Activated CD4-positive, alpha-beta T cell treated with anti-CD3 and anti-CD28 coated beads, Interleukin-2, amount 10 ng/mL, durations not matched to agents 7 days and 5 days (primary cell): ENCODE measurements at places on chromosomes 4 and X. TPM values are rescaled to one million over a fixed set of nuclear protein-coding genes. Genes with fewer than 3 reads are reported as not detected.
A peak's percentile ranks its signal among the peaks of the same experiment; 100 is the strongest.

GRCh38 chrX:151695583-151696340 lies 504 bp downstream of the PRRG3 start:
- H3K4me1 ChIP-seq: no peaks in the 10 kb centered on the region
- H3K36me3 ChIP-seq: no peaks in the 10 kb centered on the region
- no peak overlapping the region for H3K4me3 ChIP-seq
- peaks cover 18% of the 10 kb centered on the region for H3K27me3 ChIP-seq
- DNase-seq: no peak

GRCh38 chr4:150818661-150819060 lies 196.4 kb downstream of the LRBA start:
- no peak for DNase-seq
- peaks cover 13% of the 10 kb centered on the region for H3K4me1 ChIP-seq
- peaks cover 24% of the 10 kb centered on the region for H3K36me3 ChIP-seq
- no peak overlapping the region for H3K4me3 ChIP-seq
- no peak overlapping the region for H3K27ac ChIP-seq

DNA sequence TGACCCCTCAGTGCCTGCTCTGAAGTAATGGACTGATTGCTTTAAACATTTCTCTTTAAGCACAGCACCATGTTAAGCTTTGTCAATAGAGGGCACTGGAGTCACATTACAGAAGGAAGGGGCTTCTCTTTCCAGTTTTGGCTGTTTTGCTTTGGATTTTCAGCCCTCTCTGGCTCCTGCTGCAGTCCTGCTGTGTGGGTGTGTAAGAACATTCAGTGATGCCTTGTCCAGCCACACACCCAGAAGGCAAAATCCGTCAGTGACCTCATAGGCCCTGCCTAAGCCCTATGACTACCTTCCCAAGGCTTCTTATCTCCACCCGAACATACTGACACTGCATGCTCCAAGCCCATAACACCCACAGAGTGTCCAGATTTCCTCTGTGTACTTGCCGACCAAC lies 215.3 kb upstream of the CTSO start:
- no peak overlapping the region for H3K27ac ChIP-seq

The ARHGEF38 gene
- not detected for total RNA-seq

GRCh38 chr4:165556383-165556782 lies 177.6 kb downstream of the CPE start:
- no peak for DNase-seq
- H3K4me1 ChIP-seq: no peaks in the 10 kb centered on the region
- H3K27me3 ChIP-seq: peaks cover 3% of the 10 kb centered on the region
- no peaks in the 10 kb centered on the region for H3K36me3 ChIP-seq

GRCh38 chrX:153900831-153901752 lies 3.4 kb upstream of the AVPR2 start:
- H3K27ac ChIP-seq: peak overlapping the region; percentile 79
- DNase-seq: peak; percentile 65
- H3K36me3 ChIP-seq: no peaks in the 10 kb centered on the region
- H3K4me3 ChIP-seq: peak overlapping the region; percentile 44
- peaks cover 31% of the 10 kb centered on the region for H3K4me1 ChIP-seq
- H3K27me3 ChIP-seq: peaks cover 8% of the 10 kb centered on the region

- H3K4me1 ChIP-seq: peaks cover 6% of the 10 kb centered on the region
- H3K36me3 ChIP-seq: peaks cover 2% of the 10 kb centered on the region
Measured at GRCh38 chrX:137565921-137566745, at the start of gene ZIC3. Gene ZIC3 (plus strand): TSS chrX:137566127. CDS start chrX:137566692, 565 bp downstream.

- no peaks in the 10 kb centered on the region for H3K27me3 ChIP-seq
- no peak overlapping the region for H3K4me3 ChIP-seq
- peaks cover 19% of the 10 kb centered on the region for H3K36me3 ChIP-seq
- no peak for DNase-seq
- no peak overlapping the region for H3K27ac ChIP-seq
Measured at GRCh38 chr4:112379306-112379705, 82.1 kb downstream of the ALPK1 start.

The GRK4 gene
- total RNA-seq: 2.5 TPM

The XAGE2 gene
- not detected for total RNA-seq

The CYBB gene
- total RNA-seq: not detected

The ZNF185 gene
- 1.6 TPM for total RNA-seq

DNA sequence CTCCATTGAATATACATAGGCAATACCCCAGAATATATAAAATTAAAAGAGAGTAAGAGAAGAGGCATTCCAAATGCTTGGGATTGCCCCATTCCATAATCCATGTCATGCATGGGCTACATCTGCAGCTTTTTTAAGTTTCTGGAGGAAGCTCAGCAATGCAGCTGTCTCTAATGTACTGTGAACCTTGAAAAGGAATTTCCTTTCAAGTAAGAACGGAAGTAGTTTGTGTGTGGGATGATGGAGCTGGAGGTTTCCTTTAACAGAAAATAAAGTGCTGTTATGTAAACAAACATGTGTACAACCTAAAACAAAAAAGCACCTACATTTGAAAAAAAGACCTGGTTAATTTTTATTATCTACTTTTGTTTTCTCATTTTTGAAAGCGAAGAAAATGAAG lies 303.5 kb downstream of the BMPR1B start:
- H3K4me3 ChIP-seq: no peak overlapping the region
- no peaks in the 10 kb centered on the region for H3K36me3 ChIP-seq
- H3K27me3 ChIP-seq: no peaks in the 10 kb centered on the region
- H3K4me1 ChIP-seq: no peaks in the 10 kb centered on the region

The TEC gene
- 1.0 TPM for total RNA-seq

DNA sequence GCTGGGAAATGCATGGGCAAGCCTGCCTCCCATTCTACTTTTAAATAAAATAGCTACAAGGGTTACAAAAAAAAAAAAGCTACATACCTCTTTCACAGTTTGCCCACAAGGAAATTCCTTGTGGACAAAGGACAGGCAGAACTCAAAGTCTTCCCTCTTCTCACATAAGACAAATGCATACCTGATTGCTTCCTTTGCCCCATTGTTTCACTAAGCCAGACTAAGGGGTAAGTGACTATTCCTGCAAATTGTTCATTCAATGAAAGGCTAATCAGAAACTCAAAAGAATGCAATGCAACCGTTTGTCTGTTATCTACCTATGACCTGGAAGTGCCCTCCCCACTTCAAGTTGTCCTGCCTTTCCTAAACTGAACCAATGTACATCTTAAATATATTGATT lies 780.6 kb downstream of the FAM133A start:
- no peak for DNase-seq
- H3K27ac ChIP-seq: no peak overlapping the region
- H3K4me3 ChIP-seq: no peak overlapping the region

GRCh38 chr4:18442957-18443356 lies 421.4 kb upstream of the LCORL start:
- no peak for DNase-seq
- H3K36me3 ChIP-seq: no peaks in the 10 kb centered on the region
- no peak overlapping the region for H3K27ac ChIP-seq
- H3K4me3 ChIP-seq: no peak overlapping the region
- H3K27me3 ChIP-seq: no peaks in the 10 kb centered on the region

DNA sequence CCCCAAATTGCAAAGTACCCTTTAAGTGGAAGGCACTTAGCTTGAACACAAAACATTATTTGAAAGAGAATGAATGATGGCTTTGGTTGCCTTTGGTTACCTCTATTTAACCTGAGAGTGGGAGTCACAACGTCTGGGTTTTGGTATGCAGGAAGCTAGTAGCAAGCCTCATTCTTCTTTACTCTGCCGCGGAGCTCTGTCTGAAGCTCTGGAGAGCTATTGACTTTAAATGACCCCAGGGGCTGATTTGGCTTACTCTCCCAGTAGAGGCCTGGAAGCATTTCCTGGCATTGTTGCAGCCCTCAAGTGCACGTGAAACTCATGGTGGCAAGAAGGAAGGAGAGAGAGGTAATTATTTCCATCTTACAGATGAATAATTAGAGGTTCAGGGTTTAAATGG lies 81.8 kb upstream of the MAGEA4 start:
- H3K4me3 ChIP-seq: no peak overlapping the region
- no peaks in the 10 kb centered on the region for H3K4me1 ChIP-seq
- H3K27ac ChIP-seq: no peak overlapping the region
- DNase-seq: no peak

GRCh38 chr4:163587867-163588266 lies 93.4 kb downstream of the TMA16 start:
- H3K27ac ChIP-seq: no peak overlapping the region
- no peaks in the 10 kb centered on the region for H3K4me1 ChIP-seq
- DNase-seq: no peak

- no peak overlapping the region for H3K27ac ChIP-seq
- H3K36me3 ChIP-seq: no peaks in the 10 kb centered on the region
- no peak overlapping the region for H3K4me3 ChIP-seq
- no peak for DNase-seq
Measured at GRCh38 chr4:61294936-61295335, 94.8 kb downstream of the ADGRL3 start.

GRCh38 chr4:1084796-1085403 lies 28.5 kb downstream of the RNF212 start:
- no peaks in the 10 kb centered on the region for H3K27me3 ChIP-seq
- peaks cover 3% of the 10 kb centered on the region for H3K36me3 ChIP-seq

GRCh38 chr4:9933956-9934355 lies 87.3 kb downstream of the SLC2A9 start:
- no peaks in the 10 kb centered on the region for H3K36me3 ChIP-seq
- H3K27ac ChIP-seq: no peak overlapping the region
- no peak overlapping the region for H3K4me3 ChIP-seq
- H3K27me3 ChIP-seq: peaks cover 2% of the 10 kb centered on the region
- H3K4me1 ChIP-seq: no peaks in the 10 kb centered on the region

The ART3 gene
- not detected for total RNA-seq

The RRAGB gene
- total RNA-seq: 7.3 TPM

DNA sequence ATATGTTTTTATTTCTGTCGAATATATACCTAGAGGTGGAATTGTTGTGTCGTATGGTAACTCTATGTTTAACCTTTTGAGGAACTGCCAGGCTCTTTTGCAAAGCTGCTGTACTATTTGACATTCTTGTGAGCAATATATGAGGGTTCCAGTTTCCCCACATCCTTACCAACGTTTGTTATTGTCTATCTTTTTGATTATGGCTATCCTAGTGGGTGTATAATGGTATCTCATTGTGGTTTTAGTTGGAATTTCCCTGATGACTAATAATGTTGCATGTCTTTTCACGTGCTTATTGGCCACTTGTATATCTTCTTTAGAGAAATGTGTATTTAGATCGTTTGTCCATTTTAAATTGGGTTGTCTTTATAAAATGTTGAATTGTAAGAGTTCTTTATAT lies 24.5 kb downstream of the REPS2 start:
- no peak overlapping the region for H3K4me3 ChIP-seq
- peaks cover 8% of the 10 kb centered on the region for H3K27me3 ChIP-seq
- peaks cover 2% of the 10 kb centered on the region for H3K4me1 ChIP-seq
- DNase-seq: no peak
- no peak overlapping the region for H3K27ac ChIP-seq

The OPRPN gene
- not detected for total RNA-seq

The SPANXA1 gene
- total RNA-seq: not detected

DNA sequence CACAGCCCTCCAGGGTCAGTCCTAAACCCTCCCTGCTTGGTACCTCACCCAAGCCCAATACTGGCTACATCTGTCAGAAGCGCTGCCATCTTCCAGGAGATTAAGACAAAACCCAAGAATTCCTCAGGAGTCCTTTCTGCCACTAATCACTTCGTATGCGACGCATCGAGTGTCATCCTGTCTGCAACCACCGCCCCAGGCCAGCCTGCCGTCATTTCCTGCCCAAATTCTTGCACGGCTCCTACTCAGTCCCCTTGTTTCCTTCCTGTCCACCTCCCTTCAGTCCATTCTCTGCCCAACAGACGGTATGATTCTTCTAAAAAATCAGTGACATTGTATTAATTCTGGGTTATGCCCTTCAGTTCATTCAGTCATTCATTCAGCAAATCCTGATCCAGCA lies 113.6 kb downstream of the NFKB1 start:
- peak overlapping the region; percentile 62 for H3K4me3 ChIP-seq
- DNase-seq: no peak
- peak overlapping the region; percentile 95 for H3K27ac ChIP-seq
- peaks cover 87% of the 10 kb centered on the region for H3K4me1 ChIP-seq
- peaks cover 82% of the 10 kb centered on the region for H3K36me3 ChIP-seq

The STPG2 gene
- not detected for total RNA-seq

DNA sequence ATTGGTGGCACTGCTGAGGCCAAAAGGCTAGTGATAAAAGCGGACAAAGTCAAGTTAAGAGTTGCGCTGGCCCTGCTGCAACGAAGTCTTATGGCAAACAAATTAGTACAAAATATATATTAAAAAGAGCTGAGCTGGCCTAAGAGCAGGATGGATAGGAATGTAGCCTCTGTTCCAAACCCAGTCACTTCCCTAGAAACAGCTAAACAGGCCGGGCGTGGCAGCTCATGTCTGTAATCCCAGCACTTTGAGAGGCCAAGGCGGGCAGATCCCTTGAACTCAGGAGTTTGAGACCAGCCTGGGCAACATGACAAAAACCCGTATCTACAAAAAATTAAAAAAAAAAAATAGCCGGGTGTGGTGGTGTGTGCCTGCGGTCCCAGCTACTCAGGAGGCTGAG lies 32.4 kb upstream of the UGDH start:
- H3K36me3 ChIP-seq: no peaks in the 10 kb centered on the region
- no peaks in the 10 kb centered on the region for H3K27me3 ChIP-seq
- no peaks in the 10 kb centered on the region for H3K4me1 ChIP-seq
- no peak for DNase-seq

DNA sequence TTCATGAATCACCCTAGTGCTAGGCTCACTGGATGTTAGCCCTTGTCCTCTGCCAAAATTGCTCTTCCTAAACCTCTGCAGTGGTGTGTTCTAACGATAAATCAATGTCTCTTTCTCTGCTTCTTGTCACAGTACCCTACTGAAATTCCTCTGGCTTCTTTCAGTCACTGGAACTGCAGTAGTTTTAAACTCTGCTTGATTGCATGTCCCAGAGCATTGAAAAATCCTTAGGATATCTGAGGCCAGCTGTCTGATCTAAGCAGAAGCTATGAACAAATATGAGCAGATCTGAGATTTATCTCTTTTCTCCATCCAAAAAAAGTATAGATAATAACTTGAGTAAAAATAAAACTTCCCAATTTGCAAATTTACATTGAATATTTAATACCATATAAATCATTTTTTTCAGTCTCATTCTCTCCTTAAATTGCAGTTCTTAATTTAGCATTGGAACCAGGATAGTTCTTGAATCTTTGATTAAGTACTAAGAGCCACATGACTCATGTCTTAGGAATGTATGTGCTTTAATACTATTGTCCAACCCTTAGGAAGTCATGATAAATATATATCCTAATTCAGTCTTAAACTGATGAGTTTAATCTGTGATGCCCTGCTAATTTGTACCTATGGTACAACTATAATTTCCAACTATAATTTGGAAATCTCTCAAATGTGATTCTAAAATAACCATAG lies 169.7 kb downstream of the PDHA2 start:
- H3K4me3 ChIP-seq: no peak overlapping the region
- no peaks in the 10 kb centered on the region for H3K36me3 ChIP-seq
- no peaks in the 10 kb centered on the region for H3K4me1 ChIP-seq

The IL21 gene
- total RNA-seq: 1.0 TPM
